ENCODE measurements at places on chromosomes 12 and 14. TPM values are rescaled to one million over a fixed set of nuclear protein-coding genes. Genes with fewer than 3 reads are reported as not detected.

Gene CYP46A1
- 0.20 TPM for total RNA-seq

Gene MGAT4C
- not detected for total RNA-seq

Gene RPGRIP1
- not detected for total RNA-seq

Gene RASSF3
- 41.6 TPM for total RNA-seq

Gene HOXC4
- total RNA-seq = 0.89 TPM

Gene ZBTB25
- 58.8 TPM for total RNA-seq

Gene COX8C
- not detected for total RNA-seq

Gene LMO3
- not detected for total RNA-seq

Gene EFS
- total RNA-seq = not detected

Gene KCNMB4
- 1.0 TPM for total RNA-seq

Gene LBHD2
- not detected for total RNA-seq

Gene RNASE7
- not detected for total RNA-seq

Gene DHRS4L2
- 24.3 TPM for total RNA-seq

Gene SERPINA9
- total RNA-seq = not detected

Gene ESR2
- total RNA-seq = 0.31 TPM

Gene DYRK4
- 35.0 TPM for total RNA-seq

Gene TAS2R30
- total RNA-seq = 2.3 TPM

Gene REP15
- not detected for total RNA-seq

Gene KRT82
- not detected for total RNA-seq

Gene DHRS2
- 3.5 TPM for total RNA-seq

Gene DCAF5
- 36.5 TPM for total RNA-seq

Gene SLC6A15
- total RNA-seq = not detected

Gene SYCP3
- total RNA-seq = 0.36 TPM

Gene TNFRSF1A
- 40.6 TPM for total RNA-seq

Gene LRRIQ1
- total RNA-seq = not detected

Gene TBX3
- total RNA-seq = not detected

Gene CCDC198
- total RNA-seq = not detected

Gene MMP19
- total RNA-seq = not detected

Gene KRT71
- total RNA-seq = not detected

Gene BLTP3B
- total RNA-seq = 39.6 TPM

Gene METTL3
- 66.7 TPM for total RNA-seq

Gene RNF41
- 27.4 TPM for total RNA-seq

Gene GLS2
- total RNA-seq = 5.2 TPM

All from activated CD8-positive, alpha-beta T cell treated with anti-CD3 and anti-CD28 coated beads for 36 hours (primary cell).